BJ (cell line): ENCODE measurements at places on chromosomes 3 and 15.

DNA sequence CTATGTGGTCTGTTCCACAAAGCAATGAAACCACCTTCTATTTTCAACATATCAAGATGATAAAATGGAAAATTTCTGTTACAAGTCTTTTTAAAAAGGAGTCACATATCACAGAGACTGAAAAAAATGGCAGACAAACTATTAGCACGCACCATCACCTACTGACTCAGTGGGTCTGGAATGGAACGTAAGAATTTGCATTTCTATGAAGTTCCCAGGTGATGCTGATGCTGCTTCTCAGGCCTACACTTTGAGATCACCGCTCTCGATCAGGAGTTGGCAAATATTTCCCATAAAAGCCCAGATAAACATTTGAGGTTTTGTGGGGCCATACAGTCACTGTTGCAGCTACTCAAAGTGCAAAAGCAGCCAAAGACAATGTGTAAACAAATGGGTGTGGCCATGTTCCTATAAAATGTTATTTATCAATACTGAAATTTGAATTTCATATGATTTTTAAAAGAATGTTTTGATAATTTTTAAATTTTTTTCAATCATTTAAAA lies 142.9 kb downstream of the ADAM10 start:
- DNase-seq = no peak

DNA sequence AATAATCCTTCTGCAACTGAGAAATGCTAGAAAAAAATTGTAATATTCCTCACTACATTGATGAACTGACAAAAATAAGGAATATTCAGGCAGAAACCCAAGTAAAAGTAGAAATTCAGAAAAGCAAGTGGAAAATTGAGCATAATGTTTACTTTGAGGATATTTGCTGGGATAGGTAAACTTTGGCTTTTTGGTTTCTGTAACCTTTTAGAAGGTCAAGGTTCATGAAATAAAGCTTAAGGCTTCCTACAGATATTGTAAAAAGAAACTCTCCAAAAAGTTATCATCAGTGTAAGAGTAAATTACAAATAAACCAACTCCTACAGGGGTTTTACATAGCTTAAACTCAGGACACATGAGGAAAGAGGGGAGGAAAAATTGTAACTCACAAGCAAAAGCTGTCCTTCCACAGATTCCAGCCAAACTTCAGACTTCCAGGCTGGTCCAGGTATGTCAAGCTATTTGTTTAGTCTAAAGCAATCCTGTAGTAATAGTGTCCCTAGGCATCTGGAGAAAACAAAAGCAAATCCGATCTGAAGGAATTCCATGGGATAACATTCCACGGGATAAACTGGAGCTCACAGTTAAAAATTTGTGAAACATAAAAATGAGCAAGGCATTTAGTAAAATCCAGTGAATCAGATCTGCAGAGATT lies 21.1 kb downstream of the C3orf70 start:
- DNase-seq = no peak

DNA sequence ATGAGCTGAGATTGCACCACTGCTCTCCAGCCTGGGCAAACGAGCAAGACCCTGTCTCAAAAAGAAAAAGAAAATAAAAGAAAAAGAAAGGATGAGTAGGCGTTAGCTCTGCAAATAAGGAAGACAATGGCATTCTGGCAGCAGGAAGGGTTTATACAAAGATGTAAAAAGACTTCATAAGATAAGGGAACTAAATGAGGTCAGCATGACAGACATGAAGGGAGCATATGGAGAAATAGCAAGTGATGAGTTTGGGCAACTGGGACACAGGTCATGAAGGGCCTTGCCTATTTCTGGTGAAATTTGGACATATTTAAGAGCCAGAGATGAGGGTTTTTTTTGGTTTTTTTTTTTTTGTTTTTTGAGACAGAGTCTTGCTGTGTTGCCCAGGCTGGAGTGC lies 24.5 kb downstream of the TMEM266 start:
- DNase-seq = no peak

DNA sequence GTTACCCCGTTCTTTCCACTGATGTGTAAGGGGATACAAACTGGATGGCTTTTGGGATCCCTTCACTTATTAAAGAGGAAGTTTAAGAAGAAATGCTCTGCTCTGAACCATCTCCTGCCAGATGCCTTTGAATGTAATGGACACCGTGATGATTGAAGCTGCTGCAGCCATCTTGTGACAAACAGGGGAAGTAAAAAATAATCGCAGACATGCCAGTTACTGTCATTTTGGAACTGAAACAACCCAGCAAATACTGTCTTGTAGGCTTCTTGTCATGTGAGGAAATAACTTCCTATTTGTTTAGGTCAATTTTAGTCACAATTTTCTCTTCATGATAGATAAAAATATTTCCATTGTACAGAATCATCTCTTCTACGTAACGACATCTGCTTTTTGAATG lies 224.0 kb downstream of the CHL1 start:
- DNase-seq = no peak

- DNase-seq = no peak
Observed at GRCh38 chr3:155283092-155284056, 10.1 kb downstream of the STRIT1 start.
